DMS 273 treated with DMSO at 0.1 percent for 48 hours (cell line): ENCODE measurements at places on chromosomes 2 and 18.

GRCh38 chr2:209425471-209426071 lies 1.7 kb downstream of the MAP2 start:
- peak; percentile 48 for DNase-seq

DNA sequence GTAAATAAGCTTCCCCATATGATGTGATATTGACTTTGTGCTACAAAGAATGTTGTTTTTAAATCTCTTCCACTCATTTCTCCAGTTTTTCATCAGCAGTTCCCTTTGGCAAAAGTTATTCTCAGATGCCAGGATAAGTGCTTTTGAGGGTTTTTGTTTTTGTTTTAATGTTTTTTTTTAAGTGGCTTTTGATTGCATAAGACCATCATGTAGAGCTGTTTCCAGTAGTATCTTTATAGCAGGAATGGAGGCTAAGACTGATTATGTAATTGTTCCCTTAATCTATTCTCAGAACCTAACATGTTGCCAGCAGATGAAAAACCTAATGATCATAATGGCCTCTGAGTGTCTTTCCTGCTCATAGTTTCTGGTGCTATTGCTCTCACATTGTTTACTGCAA lies 77.9 kb downstream of the CABLES1 start:
- no peak for DNase-seq

GRCh38 chr2:37934591-37935513 lies 9.8 kb downstream of the RMDN2 start:
- no peak for DNase-seq

- no peak for DNase-seq
These were observed 441.4 kb downstream of the NBAS start for GRCh38 chr2:15119722-15120175.

DNA sequence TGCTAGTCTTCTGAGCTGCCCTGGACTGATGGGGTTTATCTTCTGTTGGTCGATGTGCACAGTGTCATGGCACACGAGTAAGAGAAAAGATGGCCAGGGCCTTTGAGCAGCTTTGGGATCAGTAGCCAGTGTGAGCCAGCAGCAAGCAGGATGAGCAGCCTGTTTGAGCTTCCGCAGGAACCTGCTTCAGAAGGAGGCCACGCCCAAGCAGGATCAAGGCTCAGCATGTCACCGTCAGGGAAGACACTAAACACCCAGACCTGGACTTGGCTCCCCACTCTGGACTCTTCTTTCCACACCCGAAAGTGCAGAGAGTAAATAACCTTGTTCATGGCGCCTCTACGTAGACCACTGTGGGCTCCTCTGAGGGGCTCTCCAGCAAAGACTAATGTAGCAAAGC lies 25.2 kb upstream of the ASB1 start:
- DNase-seq = no peak

DNA sequence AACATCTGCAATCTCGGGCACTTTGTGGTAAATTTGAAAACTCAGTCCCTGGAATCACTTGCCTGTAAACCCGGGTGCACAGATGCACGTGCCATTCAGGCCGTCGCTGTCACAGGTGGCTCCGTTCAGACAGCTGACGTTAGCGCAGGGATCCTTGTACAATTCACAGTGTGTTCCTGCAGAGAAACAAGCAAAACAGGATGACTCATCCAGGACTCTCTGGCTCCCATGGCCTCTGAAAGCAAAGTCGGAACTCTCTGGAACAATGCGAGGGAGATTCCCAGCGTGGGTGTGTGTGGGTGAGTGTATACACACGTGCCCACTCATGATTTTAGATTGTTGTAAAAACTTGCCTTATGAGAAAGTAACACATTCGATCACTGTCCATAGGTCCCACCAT lies 136.1 kb upstream of the PID1 start:
- DNase-seq = no peak

DNA sequence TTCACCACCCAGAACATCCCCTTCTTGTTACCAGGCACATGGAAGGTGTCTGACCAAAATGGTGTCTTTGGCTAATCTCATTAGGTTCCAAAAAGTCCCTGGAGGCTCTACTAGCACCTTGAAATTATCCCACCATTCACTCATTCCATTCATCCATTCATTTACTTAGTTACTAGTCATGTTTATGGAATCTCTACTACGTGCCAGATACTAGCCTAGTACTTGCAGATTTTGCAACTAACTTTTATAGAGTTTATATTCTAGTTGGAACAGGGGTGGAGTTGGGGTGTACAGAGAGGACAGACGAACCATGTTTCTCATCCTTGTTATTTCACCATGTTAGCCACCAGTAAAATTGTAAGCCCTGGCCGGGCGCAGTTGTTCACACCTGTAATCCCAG lies 4.0 kb upstream of the NOP58 start:
- DNase-seq = no peak

DNA sequence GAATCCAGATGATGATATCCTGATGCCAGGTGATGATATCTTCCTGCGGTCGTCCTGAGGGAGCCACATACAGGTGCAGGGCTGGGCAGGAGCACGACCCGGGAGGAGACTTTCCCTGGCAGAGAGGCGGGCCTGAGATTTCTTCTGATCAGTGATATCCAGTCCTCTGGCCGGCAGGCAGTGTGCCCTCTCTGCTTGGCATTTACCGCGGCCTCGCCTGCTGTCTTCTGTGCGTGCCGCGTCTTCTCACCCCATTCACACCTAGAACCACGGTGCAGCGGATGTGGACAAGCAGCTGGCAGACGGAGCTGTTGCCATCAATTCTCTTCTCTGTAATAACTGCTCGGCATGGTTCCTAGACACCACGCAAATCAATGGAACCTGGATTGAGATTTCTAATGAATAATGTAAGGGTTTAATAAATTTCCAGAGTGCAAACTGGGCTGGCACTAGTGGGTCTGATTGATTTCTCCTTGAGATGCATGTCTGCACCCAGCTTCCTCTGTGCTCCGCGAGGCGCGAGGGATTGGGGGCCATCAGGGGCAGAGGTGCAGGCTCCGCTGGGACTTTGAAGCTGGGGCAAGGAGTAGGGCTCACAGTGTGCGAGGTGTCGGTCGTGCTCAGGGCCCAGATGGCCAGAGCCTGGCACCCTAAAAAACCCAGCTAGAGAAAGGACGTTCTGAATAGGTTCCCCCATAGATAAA lies 208.9 kb upstream of the HDAC4 start:
- no peak for DNase-seq

DNA sequence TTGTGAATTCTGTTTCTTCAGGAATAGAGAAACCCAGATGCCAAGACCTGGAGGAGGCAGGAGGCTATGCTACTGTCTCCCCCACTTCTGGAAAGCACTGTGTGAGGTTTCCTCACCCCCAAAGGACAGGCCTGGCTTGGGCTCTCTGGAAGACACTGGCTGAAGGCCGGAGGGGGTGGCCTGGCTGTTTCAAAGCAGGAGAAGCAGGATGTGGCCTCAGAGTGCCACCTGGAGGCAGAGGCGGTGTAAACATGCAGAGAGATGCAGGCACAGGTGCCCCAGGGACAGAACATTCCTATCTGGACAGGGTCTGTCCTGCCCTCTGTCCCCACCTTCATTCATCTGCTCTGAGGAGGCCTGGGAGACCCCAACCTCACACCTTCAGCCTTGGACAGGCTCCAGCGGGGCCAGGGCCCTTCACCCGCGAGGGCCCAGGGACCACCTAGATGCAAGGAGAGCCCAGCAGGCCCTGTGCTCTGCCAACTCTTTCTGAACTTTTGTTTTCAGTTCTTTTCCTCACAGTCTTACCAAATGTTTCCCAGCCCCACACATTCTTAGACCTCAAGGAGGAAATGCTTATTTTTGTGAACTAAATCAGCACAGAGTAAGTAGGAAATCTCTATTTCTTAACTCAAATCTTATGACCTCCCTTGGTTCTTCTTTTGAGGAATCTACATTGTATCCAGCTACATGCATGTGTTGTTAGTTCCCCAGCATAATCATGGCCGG lies 79.2 kb downstream of the LONRF2 start:
- DNase-seq = peak; percentile 17

- DNase-seq = no peak
These were observed 580.6 kb upstream of the CDH2 start for GRCh38 chr18:28757466-28758008.

- DNase-seq = no peak
These were observed 44.4 kb upstream of the MGAT4A start for GRCh38 chr2:98775146-98775986.

- no peak for DNase-seq
These were observed 59.7 kb downstream of the NPPC start for GRCh38 chr2:231866450-231866849.

GRCh38 chr2:233814056-233814835 lies 36.1 kb downstream of the MROH2A start:
- no peak for DNase-seq

DNA sequence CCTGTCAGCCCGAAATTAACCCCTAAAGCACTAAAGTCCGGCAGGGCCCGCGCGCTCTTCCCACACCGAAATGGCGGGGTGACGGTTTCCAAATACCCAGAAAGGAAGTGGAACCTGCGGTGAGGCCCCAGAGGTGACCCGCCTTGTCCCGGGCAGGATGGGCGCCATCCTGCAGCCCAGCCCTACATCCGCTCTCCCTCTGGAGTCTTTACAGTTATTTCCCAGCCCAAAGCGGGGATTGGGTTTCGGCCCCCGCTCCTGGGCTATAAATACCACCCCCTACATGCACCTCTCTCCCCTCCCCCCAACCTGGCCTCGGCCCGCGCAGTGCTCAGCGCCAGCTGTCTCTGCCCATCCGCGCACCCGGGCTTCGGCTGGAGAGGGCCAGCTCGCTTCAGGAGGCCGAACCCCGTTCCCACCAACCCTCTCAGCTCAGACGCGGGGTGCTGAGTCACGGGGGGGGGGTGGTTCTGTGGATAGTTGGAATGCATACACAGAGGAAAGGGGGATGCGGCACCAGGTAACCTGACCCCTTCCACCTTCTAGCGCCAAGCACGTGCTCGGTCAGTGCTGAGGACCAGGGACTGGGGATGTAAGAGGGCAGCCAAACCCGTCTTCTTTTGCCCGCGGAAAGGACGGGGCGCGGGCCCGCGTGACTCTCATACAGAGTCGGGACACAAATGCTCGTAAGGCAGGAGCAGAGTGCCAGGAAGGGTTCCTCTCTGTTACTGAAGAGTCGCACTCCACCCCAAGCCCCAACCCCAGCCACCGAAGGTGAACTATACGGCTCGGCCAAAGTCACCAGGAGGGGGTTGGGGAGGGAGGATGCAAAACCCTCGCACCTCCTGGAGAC lies at the start of gene TUBA4B:
TSS of gene TUBA4B (plus strand) at position 344 of the 853 bp plus-strand sequence. CDS start at position 509, 165 bp downstream.
- DNase-seq = peak; percentile 59

DNA sequence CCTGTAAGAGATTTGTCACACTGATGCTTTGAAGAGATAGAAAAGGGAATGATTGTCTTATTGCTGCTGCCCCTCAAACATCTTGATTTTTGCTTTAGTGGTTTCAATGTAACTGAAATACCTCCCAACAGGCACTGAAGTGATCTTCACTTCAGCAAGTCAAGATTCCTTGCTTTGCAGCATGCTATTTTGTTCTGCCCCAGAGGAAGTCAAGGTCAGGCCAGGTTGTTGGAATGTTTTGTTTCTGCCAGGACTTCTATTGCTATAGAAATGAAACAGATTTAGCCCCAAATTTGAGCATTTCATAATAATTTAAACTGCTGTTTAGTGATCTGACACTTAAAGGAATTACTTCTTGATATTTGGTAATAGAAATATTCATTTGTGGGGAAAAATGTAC lies 277.6 kb downstream of the ZNF804A start:
- no peak for DNase-seq

- no peak for DNase-seq
These were observed 411.1 kb downstream of the RAD51AP2 start for GRCh38 chr2:17107151-17107550.

DNA sequence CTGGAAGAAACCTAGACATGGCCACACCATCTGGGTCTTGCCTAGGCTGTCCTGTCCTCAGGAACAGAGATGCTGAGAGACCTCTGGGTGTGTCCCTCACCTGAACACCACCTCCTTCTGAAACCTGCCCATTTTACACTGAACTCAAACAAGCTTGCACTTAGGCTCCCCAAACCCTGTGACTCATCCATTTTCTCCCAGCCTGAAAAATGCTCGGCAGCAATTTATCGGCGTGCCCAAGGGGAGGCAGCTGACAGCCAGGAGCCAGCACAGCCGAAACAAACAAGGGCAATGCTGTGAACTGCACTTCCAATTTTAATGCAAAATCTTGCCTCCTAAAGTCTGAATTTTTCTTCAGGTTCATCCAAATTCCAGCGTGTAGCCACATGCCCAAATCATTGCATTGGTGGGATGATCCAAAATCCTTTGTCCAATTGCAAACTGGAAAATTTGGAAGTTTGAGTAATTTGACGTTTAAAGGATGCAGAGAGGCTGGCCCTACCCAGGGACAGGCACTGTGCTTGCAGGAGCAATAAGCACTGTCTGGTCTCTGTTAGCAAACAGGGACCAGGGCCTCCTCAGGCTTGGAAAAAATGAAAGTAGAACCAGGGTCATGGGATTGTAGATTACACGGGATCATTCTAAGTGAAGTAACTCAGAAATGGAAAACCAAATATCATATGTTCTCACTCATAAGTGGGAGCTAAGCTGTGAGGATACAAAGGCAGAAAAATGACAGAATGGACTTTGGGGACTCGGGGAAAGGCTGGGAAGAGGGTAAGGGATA lies 67.7 kb downstream of the GALNT14 start:
- no peak for DNase-seq

DNA sequence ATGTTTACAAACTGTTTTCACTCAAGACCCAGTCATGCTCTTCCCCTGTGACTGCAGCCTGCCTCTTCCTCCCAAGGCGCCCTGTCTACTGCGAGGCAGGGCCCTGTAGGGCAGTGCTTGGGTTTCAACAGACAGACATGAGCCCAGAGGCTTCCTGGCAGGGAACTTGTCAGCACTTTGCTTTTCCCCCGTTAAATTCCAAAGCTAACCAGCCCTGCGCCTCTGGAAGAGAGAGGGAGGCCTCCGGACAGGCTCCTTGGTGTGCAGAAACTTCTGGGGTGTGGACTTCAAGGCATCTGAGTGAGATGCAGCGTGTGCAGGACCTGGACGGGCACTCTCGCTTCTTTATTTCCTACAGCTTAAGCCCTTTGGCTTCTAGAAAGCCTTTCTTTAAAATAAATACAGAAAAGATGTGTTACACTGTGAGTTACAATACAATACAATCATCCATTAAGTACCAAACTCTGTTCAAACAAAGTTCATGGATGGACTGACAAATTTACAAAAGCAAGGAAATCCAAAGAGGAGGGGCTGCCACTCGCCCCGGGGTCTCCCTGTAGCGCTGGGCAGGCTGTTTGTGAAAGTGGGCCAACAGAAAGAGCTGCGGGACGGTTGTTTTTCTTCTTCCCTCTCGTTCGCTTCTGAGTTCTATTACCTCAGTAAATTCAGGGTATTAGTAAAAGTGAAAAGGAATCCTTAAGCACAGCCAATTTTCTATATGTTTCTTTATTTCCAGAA lies 8.8 kb upstream of the ZNF516 start:
- no peak for DNase-seq

GRCh38 chr2:11129598-11130449 lies 25.4 kb upstream of the SLC66A3 start:
- DNase-seq = no peak

DNA sequence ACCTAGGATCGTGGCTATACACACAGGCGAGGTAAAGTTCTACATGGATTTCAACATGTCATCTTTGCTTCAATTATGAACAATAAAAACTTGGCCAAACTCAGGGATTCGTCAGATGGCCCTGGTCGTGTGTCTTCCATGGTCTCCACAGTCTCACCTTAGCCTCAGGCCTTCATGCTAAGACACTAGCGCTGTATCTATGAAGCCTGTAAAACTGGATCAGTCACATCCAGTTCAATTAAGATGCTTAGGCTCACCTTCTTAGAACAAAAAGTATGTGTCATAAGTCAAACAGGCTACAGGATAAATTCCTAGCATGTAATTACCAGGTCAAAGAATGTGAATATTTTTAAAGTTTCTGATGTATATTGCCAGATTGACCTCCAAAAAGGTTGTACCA lies 113.7 kb upstream of the NRP2 start:
- no peak for DNase-seq
